ENCODE measurements at places on chromosomes 13 and 19.

GRCh38 chr13:55664178-55664577 is 1476.5 kb upstream of the PRR20A start:
- DNase-seq, result no peak

- DNase-seq, result no peak
Observed at GRCh38 chr13:50244355-50244712, 229.1 kb downstream of the KCNRG start.

- no peak for DNase-seq
Observed at GRCh38 chr19:48606463-48607358, at the start of gene SPACA4. TSS of gene SPACA4 (plus strand) at chr19:48606742. CDS start at chr19:48606979, 237 bp downstream.

GRCh38 chr13:97191142-97191541 is 31.0 kb upstream of the MBNL2 start:
- no peak for DNase-seq

DNA sequence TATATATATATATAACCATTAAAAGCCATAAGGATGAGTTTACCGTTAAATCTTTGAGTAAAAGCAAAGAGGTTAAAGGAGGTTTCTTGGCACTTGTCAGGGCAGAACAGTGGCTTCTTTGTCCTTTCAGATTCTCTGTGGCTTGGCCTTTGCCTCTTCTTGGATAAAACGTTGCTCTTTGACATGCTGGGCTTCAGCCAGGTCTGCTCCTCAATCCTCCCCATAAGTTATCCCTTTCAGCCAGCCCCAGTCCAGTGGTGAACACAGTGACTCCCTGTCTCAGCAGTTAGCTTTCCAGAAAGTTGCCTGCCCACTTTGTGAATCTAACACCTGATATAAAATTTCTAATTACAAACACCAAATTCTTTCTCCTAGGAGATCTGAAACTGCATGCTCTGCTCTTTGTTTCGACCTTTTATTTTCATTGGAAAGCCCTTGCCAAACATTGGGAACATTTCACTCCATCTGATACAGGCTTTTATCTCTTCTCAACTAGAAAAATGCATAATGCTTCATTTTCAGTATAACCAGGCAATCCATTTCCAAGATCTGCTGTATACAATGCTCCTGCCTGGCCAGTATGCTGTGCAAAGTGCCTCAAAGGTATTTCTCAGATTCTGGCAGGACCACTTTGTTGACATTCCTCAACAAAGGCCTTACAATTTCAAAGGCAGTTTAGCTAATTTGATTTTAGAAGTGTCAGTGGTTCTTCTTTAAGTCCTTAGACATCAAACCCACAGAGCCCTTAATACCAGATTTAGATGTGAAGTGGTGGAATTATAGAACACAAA is 16.2 kb upstream of the MED4 start:
- no peak for DNase-seq

GRCh38 chr13:99103536-99103935 is 97.1 kb upstream of the UBAC2 start:
- no peak for DNase-seq

- DNase-seq, result no peak
Observed at GRCh38 chr19:30446850-30447552, 74.8 kb downstream of the ZNF536 start.

- no peak for DNase-seq
Observed at GRCh38 chr13:23509781-23510543, 60.2 kb upstream of the TNFRSF19 start.

DNA sequence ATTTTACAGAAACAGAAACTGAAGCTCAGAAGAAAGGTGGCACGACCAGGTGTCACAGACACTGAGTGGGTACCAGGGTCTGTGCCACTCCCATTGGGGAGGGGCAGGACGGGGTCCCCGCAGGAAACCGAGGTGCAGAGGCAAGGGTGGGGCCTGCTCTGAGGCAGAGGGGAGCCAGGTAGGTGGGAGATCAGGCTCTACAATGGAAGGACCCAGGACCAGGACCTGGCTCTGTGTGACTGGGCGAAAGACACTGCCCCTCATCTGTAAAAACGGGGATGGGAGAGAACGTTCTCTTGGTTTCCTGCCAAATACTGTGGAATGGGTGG is 2.8 kb downstream of the PTGIR start:
- DNase-seq, result no peak

DNA sequence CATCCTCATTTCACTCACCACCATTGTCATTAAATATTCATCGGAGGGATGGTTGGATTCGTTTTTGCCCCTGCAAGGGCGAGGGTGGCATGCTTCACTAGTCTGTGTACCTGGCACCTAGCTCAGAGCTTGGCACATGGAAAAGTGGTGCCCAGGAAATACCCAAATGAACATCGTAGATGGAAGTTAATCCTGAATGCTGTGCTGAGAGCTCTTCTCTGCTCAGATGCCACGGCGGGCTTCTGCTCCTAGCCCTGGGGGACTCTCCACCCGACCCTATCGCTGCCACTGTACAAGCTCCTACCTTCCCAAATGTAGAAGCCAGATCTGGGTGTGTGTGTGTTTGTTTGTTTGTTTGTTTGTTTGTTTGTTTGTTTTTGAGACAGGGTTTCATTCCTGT is 113.0 kb upstream of the ZNF507 start:
- no peak for DNase-seq

- no peak for DNase-seq
Observed at GRCh38 chr13:100323937-100324336, 235.0 kb downstream of the PCCA start.

DNA sequence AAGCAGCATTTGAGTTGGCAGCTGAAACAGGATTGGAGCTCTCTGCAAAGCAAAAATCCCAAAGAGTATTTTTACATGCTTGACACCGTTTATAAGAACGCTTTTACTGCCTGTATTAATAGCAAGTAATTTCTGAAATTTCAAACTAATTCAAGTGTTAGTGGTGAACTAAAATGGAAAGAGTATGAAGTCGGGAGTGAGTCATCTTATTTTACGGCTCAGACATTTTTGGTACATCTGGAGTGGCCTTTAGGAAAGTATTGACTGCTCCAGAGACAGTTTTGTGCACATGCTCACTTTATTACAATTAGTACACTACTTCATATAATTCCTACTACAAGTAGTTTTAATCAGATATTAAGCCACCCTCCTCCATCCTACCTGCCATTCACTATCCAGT is 167.4 kb downstream of the SLITRK6 start:
- DNase-seq, result no peak

DNA sequence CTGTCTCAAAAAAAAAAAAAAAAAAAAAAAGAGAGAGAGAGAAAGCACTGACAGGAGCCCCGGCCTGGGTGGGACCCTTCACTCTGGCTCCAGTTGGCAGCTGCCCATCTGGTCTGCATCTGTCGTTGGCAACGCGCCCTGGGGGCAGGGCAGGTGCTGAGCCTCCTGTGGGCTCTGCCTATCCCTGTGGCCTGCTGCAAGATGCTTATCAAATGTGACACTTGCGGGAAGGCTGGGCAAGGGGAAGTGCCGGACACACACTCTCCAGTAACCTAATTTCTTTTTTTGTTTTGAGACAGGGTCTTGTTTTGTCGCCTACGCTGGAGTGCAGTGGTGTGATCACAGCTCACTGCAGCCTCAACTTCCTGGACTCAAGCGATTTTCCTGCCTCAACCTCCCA is 10.7 kb upstream of the KPTN start:
- no peak for DNase-seq

DNA sequence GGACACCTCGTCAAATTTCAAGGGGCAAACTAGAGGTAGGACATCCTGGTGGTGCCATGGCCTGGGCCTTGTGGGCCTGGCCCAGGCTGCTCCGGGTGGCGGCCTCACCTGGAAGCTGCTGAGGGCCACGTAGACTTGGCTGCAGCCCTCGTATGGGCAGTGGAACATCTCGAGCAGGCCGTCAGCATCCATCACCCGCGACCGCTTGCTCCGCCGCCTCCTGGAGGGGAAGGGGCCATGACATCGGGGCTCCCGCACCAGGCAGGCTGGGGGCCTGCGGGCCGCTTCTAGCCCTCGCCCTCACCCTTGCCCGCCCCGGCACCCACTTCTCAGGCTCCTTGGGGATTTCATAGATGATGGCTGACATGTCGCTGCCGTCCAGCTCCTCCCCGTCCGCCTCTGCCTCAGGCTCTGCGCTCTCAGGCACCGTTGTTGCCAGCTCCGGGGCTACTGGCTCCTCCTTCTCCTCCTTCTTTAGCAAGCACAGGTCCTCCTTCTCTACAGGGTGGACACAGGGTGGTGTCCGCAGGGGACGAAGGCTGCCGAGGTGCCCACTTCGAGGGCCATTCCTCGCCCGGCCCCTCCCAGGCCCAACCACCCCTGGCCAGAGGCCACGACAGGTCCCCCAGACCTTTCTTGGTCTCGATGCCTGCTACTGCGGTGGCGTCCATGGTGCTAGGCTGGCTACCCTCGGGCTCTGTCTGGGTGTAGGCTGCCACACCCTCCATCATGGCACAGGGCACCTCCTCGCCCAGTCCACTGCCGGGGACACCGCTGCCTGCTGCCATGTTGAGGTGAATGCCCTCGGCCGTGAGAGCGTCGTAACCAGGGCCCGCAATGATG is 6.0 kb upstream of the ELAVL3 start:
- DNase-seq, result no peak

GRCh38 chr13:90713441-90714133 is 633.9 kb upstream of the MIR17HG start:
- no peak for DNase-seq

GRCh38 chr19:11856596-11857250 is 8.2 kb downstream of the ZNF439 start:
- DNase-seq, result no peak

DNA sequence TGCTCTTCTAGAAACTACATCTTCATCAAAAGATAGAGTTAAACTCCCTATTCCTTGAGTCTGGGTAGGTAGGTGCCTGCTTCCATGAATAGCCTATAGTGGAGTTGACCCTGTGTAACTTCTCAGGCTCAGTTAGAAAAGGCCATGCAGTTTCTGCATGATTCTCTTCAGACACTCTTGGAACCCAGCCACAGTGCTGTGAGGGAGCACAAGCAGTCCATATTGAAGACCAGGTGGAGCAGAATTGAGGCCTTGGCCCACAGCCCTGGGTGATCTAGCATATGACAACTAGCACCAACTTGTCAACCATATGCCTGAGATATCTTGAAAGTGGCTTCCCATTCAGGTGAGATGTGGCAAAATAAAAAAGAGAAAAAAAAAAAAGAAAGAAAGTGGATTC is 10.3 kb upstream of the PAN3 start:
- no peak for DNase-seq

- DNase-seq, result no peak
Observed at GRCh38 chr13:113819731-113820715, 43.9 kb downstream of the GAS6 start.

DNA sequence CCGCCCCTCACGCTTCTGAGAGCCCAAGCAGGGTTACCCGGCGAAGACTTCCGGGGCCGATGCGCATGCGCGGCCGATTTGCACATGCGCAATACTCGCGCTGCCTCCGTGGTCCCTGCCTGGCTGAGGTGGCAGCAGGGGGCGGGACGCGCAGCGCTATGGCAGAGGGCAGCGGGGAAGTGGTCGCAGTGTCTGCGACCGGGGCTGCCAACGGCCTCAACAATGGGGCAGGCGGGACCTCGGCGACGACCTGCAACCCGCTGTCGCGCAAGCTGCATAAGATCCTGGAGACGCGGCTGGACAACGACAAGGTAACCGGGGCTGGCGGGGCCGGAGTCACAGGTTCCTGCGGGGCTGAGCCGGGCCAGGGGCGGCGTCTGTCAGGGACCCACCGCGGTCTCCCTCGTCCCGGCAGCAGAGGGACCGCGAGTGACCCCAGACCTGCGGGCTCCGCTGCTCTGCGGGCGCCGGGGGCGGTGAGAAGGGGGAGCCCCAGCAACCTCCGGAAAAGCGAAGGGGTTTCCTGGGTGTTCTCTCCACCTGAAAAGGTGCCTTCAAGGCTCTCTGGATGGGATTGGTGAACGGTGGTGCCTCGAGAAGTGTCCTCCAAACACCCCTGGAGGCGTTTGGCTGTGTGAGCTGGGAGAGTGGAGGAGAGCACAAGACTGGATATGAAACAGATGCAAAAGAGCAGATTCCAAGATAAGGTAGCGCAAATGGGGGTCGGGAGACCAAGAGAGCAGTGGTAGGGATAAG is at the start of gene COG6:
Gene COG6, plus strand, starts transcription at position 94 of the 756 bp plus-strand sequence. Its CDS starts 65 bp downstream, at position 159.
- DNase-seq, result peak; percentile 92

DNA sequence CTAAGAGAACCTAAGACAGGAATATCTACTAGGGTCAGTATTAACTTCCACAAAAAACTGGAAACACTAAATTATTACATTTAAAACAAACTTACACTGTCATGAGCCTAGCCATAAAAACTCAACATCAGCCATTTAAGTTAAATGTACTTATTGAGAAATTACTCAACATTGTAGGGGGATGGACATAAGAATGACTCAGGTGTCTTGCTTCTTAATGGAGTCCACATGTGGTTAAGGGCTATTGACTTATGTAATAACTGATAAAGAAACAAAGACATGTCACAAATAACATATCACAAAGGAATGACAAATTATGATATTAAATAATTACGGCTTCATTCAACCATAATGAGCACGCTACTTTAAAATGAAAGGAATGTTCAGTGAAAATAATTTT is 36.2 kb downstream of the CLDN10 start:
- DNase-seq, result no peak

DNA sequence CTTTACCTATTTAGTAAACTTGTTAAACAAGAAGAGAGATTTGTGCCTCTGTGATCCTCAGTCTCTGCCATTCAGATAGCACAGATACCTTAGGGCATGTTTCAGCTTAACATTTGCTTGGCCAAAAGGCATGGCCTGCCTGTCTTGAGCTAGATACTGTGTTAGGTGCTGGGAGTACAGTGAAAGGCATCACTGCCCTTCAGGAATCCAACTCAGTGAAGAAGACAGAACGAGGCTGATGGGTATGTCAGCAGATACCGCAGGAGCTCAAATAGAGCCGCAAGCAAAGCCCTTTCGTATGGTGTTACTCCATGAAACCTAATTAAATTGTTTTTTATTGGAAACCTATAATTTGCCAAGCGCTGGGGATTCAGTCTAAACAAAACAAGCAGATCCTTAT is 12.9 kb downstream of the ZNF507 start:
- no peak for DNase-seq

DNA sequence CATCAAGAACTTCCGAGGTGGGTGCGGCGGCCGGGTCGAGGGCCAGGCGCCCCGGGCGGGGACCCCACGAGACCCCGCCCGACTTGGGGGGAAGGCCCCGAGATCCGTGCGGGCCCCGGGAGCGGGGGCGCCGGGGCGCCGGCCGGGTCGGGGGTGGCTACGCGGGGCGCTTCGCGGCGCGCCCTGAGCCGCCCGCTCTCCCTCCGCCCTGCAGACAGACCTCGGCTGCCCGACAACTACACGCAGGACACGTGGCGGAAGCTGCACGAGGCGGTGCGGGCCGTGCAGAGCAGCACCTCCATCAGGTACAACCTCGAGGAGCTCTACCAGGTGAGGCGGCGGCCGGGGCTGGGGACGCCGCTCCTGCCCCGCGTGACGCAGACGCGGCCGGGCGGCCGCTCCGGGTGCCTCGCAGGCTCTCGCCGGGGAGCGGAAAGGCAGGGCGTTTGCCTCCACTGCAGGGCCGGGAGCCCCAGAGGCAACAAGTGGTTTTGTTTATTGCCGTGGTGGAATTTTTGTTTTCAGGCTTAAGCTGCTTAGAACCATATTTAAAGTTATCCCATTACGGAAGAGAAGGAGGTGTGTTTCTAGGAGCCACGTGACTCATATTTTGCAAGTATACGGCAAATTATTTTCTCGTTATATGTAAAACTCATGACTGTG is 477 bp downstream of the CUL4A start:
- peak; percentile 59 for DNase-seq

GRCh38 chr19:39941615-39942365 is 7.4 kb upstream of the FCGBP start:
- no peak for DNase-seq
